ENCODE measurements at places on chromosomes 6 and 20.

GRCh38 chr6:118996289-118996820 lies 61.4 kb upstream of the MCM9 start:
- DNase-seq: no peak

DNA sequence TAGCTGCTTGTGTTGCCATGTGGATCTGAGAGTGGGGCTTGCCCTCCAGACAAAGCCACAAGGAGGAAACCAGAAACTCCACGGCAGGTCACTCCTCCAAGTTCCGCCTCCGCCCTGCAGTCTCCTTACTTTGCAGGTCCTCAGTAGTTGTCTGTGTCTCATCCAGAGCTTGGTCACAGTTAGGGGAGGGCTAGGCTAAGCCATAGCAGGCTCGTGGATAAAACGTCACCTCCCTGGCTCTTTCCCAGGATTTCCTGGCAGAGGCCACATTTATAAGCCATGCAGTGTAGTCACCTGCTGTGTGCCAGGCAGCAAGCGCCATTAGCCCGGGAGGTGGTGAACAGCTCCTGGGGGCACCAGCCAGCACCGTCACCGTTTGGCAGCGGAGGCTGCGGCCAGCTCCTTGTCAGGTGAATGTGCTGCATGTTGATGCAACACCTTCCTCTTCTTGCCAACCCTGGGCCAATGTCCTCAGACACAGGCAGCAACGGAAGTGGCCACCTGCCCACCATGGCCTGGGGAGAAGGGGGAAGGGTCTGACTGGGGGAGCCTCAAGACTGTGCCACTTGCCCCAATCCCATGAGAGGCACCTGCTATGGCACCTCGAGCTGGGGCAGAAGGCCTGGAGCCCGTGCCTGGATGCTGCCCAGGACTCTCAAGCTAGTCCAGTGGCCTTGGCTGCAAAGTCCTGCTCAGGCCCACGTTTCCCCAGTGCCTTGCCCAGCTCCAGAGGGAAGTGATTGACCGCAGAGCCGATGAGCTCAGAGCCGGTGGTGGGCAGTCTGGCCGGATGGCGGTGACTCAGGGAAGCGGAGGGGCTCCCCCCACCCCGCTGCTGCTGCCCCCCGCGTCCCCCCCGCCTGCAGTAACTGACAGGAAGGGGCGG lies 39.0 kb upstream of the SLCO4A1 start:
- DNase-seq: peak; percentile 39

DNA sequence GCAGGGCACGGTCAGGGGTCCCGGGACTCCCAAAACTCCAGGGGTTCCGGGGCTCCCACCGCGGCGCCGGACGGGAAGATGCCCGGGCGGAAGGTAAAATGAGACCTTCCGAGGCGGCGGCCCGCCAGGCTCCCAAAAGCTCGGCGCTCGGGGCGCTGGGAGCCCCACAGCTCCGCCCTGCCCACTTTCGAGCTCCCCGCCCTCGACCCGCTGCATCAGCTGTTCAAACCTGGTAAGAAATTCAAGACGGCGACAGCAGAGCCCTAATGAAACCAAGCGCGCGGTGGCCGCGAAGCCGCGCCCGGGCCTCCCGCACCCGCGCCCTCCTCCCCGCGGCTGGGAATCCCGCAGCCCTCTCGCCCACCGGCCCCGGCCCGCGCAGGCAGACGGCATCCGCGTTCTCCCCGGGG lies 369 bp downstream of the SLC4A11 start:
- DNase-seq: no peak

- DNase-seq: no peak
Measured at GRCh38 chr6:155377061-155377460, 62.8 kb upstream of the TFB1M start.

DNA sequence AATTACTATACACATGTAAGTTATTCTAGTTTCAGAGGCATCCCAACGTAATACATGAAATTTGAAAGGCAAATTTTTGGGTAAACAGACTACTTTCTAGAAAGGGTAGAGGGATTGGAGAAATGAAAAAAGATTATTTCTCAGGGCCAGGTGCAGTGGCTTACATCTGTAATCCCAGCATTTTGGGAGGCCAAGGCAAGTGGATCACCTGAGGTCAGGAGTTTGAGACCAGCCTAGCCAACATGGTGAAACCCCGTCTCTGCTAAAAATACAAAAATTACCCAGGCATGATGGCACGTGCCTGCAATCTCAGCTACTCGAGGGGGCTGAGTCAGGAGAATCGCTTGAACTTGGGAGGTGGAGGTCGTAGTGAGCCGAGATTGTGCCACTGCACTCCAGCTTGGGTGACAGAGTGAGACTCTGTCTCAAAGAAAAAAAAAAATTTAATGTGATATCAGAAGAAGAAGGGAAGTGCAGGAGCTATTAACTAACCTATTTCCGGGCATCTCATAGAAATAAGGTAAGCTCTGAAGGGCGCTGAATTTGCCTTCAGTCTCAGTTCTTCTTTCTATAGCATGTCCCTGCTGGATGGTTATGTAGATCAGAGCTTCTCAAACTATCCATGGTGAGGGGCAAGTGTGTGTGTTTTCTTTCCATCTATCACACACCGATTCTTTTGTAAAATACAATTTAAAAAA lies 100.3 kb upstream of the MTHFD1L start:
- DNase-seq: no peak

- DNase-seq: no peak
Measured at GRCh38 chr6:74925683-74926082, 280.2 kb downstream of the COL12A1 start.

GRCh38 chr6:32164295-32164694 lies at the start of gene EGFL8:
TSS of gene EGFL8 (plus strand) at chr6:32164595. CDS start at chr6:32166166, 1,571 bp downstream.
- no peak for DNase-seq

- DNase-seq: no peak
Measured at GRCh38 chr6:13814938-13815575, 700 bp upstream of the MCUR1 start.

DNA sequence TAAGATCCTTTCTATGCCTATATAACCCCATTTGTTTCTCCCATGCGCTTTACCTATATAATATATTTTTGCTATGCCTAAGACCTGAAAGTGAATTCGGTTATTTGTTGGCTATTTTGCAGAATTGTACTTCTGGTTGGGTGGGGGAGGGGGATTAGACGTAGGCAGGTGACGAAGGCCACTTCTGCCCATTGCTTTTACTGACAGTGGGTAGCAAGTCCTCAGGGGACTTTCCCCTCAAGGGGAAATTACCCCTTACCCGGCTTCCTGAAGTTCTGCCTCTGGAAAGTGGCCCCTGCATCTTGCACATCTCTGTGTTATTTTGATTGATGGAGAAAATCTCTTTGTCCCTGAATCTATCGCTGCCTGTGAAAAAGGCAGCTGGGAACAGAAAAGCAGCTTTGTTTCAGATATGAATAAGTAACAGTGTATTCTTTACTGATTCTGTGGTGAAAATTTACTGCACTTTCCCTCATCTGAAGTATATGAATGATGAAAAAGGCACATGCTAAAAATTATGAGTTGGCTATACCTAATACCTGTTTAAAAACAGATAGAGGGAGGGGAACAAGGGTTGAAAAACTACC lies 133.9 kb downstream of the UTRN start:
- DNase-seq: no peak

DNA sequence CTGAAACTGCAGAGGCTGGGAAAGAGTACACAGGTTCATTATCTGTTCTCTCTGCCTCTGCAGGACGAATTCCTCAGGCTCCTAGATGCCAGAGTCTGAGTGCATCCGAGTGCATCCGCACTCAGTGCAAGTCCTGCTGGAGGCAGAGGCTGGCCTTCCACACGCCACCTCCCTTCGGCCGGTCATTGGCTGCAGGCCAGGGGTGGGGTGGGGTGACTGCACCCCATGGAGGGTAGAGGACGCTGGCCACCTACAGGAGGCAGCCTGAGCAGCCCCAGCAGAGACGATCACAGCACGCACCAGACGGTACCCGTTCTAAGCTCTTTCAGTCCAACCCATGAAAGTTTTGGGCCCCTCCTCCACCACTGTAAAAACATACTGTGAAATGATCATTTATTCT lies 11.7 kb downstream of the SFT2D1 start:
- DNase-seq: no peak

DNA sequence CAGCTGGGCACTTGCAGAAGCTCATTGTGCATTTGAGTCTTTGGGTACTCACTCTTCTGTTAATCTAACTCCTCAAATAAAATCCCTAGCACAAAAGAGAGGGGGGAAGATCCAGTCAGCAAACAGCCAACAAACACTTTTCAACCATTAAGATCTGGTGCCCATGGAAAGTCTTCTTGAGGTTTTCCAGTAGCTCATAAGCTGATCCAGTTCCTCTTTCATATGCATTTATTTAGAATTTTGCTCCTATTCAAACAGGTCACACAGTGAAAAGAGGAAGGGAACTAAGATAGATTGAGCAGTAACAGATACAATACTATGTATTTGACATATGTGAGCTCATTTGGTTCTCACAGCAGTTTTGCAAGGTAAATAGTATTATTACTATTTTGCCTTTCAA lies 38.6 kb downstream of the HLA-DPB1 start:
- no peak for DNase-seq

- no peak for DNase-seq
Measured at GRCh38 chr6:22556266-22556665, 13.1 kb upstream of the HDGFL1 start.

DNA sequence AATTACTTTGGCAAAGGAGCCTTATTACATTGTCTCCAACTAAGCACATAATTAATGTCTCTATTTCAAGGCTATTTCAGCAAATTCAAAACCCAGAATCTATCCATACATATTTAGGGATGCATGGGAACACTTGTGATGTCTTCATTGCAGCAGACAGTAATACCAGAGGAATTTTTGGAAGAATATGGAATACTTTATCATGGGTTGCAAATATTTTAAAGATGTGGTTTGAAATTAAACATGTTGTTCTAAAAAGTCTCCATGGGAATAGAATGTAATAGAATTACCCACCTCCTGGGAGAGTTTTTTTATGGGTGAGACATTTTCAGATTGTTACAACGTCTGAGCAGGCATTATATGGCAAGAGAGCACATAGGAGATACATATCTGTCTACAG lies 170.8 kb downstream of the KCNQ5 start:
- no peak for DNase-seq

DNA sequence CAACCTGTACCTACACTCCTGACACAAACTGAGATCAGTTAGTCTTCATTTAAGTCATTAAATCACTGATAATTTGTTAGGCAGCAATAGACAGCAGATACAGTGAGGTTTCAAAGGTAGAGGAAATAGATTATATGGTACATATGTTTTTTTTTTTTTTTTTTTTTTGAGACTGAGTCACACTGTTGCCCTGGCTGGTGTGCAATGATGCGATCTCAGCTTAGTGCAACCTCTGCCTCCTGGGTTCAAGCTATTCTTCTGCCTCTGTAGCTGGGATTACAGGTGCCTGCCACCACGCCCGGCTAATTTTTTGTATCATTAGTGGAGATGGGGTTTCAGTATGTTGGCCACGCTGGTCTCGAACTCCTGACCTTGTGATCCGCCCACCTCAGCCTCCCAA lies 38.2 kb upstream of the KIF13A start:
- no peak for DNase-seq

DNA sequence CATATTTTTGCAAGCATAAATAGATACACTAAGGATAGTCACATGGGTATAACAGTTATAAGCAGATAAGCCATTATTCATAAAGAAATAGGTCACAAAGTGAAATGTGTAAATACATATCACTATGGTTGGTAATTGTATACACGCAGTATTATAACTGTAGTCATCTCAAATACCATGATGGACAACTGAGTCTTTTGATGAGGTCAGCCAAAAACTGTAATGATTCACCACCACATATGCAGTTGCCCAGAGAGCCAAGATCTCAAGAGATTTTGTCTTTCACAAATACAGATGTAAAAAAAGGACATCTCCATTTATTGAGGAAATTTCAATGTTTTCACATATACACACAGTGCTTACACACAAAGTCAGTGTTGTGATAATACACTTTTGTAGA lies 28.3 kb downstream of the ZNF292 start:
- DNase-seq: no peak

DNA sequence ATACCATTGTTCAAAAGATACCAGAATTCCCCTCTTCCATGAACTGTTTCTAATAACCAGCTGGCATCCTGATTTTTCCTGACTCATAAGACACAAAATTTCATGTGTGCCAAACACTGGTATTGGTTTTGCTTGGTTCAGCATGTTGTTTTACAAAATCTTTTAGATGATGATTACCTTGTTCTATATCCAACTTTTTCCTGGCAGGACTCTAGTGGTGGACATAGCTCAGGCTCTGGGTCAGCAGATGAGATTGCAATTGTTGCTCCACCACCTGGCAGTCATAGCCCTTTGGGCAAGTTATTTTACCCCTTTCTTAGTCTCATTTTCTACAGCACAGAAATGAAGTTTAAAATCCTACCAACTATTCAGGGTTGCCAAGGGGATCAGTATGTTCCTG lies 6.2 kb downstream of the TRIM38 start:
- no peak for DNase-seq

- no peak for DNase-seq
Measured at GRCh38 chr6:69456086-69456485, 340.7 kb downstream of the LMBRD1 start.

DNA sequence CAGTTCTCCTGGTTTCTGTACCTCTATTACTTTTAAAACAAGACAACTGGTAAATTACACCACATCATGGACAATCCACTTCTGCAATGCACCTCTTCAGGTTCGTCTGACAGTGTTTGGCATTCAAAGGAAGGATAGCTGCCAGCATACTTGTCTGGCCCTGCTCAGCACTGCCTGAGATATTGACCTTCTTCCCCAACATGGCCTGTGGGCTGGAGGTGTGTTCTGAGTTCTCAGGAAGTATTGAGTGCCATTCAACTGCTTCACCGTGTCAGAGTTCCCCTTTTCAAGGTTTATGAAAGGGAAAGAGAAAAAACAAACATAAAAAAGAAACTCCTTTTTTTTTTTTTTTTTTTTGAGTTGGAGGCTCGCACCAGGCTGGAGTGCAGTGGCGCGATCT lies 267.9 kb upstream of the SASH1 start:
- DNase-seq: no peak

- DNase-seq: no peak
Measured at GRCh38 chr6:9204171-9204570, 768.8 kb upstream of the SLC35B3 start.

DNA sequence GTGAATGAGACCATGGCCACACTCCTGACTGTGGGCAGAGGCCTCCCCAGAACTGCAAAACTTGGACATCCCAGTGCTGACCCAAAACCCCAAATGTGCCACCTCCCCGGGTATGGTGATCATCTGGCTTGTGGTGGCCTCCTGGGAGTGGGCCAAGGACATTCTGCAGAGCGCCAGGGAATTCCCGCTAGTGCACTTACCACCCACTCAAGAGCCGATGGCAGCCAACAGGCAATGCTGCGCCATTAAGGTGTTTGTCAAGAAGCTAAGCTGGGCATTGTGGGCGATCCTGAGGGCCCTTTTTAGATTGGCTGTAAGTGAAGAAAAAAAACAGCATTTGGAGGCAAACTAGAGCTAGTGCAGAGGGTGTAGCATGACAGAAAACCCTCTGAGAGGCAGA lies 9.4 kb downstream of the MMP24 start:
- DNase-seq: no peak

GRCh38 chr6:159480471-159480870 lies 212.6 kb downstream of the SOD2 start:
- no peak for DNase-seq

GRCh38 chr20:52682237-52682636 lies 289.9 kb upstream of the TSHZ2 start:
- DNase-seq: no peak
